Neural crest cell (in vitro differentiated cells): ENCODE measurements at places on chromosomes 6 and 20.

- no peak for DNase-seq
Observed at GRCh38 chr6:18829272-18829870, 442.2 kb downstream of the RNF144B start.

DNA sequence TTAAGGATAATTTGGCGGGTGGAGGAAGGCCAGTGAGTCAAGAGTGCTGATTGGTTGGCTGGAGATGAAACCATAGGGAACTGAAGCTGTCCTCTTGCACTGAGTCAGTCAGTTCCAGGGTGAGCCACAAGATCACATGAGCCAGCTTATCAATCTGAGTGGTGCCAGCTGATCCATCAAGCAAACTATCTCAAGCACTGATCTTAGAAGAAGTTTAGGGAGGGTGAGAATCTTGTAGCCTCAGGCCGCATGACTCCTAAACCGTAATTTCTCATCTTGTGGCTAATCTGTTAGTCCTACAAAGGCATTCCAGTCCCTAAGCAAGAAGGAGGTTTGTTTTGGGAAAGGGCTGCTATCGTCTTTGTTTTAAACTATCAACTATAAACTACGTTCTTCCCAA, 954.3 kb downstream of the KIF16B start:
- DNase-seq = no peak

GRCh38 chr20:35489717-35490116, 34.3 kb downstream of the CEP250 start:
- no peak for DNase-seq

DNA sequence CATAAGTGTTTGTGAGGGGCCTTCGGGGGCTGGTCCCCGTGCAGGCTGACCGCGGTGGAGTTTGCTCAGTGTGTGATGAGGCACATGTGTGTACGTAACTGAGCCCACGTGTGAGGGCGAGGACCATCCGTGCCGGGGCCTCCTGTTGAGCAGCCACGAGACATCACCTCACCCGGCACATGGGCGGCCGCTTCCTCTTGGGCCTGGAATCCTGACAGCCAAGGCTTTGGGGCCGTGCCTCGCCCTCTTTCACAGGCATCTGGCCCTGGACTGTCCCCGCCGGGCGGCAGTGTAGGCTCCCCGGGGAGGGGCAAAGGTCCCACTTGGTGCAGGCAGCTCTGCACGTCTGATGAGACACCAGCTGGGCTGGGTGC, 202.3 kb downstream of the DLL1 start:
- DNase-seq = no peak

- DNase-seq = peak; percentile 77
Observed at GRCh38 chr20:5448449-5449118, 131.8 kb upstream of the PROKR2 start.

GRCh38 chr6:32851025-32851424, 2.5 kb downstream of the TAP1 start:
- no peak for DNase-seq

DNA sequence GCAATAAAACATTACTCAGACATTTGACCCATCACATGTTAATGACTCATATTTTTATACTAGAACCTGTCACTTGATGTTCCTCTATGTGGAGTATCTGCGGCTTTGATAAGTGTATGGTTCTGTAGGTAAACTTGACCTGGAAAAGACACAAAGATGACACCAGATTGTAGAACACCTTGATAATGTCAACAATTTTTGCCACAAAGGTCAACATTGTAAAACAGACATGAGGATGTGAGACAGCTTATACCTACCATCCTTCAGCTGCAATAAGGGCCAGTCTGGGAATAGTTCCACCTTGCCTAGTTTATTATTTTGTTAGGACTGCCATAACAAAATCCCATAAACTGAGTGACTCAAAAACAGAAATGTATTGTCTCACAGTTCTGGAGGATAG, 202.4 kb downstream of the LMBRD1 start:
- DNase-seq = no peak

DNA sequence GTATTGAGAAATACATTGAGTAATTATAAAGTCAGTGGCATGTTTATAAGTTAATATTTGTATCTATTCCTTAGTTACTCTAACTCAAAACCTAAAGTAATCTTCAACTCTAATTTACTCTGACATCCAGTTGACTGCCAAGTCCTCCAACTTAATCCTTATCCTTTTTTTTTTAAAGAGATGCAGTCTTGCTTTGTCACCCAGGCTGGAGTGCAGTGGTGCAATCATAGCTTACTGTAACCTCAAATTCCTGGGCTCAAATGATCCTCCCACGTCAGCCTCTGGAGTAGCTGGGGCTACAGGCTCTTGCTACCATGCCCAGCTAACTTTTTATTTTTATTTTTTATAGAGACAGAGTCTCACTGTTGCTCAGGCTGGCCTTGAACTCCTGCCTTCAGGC, 24.4 kb downstream of the PTPN1 start:
- no peak for DNase-seq

GRCh38 chr6:152701863-152702401, 4.2 kb downstream of the MYCT1 start:
- no peak for DNase-seq

DNA sequence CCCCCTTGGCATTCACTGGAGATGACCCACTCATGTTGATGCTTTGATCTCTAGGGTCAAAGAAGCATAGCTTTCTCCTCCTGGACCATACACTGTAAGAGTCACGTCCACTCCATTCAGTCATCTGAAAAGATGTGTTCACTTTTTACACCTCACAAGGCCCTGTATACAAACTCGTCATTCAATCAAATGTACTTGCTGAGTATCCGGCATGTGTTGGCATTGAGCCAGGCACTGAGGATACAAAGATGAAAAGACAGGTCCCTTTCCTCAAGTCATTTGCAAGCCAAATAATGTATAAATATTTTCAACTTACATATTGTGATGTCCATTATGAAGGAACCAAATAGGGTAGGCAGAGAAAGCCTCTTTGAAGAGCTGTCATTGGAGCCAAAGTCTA, 32.6 kb upstream of the CSNK2A1 start:
- no peak for DNase-seq

DNA sequence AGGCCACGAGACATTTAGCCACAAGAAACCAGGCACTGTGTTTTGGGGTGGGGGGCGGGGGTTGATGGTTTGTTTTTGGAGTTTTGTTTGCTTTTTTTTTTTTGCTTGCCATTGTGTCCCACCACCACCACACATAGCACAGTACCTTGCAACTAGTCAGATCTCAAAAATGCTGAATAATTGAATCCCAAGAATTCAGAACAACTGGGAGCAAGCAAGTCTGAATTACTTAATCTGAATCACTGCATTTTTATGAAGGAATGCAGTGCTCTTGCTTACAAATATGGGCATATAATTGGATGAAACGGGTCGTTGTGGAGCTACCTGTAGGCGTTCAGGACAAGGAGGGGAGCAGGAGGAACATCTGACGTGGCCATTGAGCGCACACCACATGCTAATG, 151.5 kb upstream of the CDYL start:
- DNase-seq = no peak

DNA sequence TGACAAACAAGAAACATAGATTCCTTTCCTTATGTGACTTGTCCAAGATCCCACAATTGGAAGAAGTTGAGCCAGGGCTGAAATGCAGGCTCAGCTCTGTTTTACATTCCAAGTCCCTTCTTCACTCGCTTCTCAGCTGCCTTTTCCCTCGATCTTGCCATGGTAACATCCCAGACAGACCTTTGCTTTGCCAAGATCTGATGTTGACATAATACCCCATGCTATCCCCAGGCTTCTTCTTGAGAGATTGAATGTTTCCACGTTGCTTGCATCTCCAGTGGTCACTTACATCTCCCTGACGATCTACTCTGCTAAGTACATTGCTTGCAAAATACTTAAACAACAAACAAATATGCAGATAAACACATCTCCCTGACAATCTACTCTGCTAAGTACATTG, 63.5 kb downstream of the TBXT start:
- no peak for DNase-seq

- no peak for DNase-seq
Observed at GRCh38 chr6:103326760-103327757, 1532.7 kb downstream of the HACE1 start.
